ENCODE measurements at places on chromosomes 2 and 18. TPM values are rescaled to one million over a fixed set of nuclear protein-coding genes. Genes with fewer than 3 reads are reported as not detected.

HOXD11 gene
- not detected for total RNA-seq

PSMD1 gene
- 92.8 TPM for total RNA-seq

FN1 gene
- 0.21 TPM for total RNA-seq

UGT1A8 gene
- total RNA-seq: not detected

RBMS1 gene
- total RNA-seq: 84.7 TPM

HSBP1L1 gene
- 1.5 TPM for total RNA-seq

DHRS9 gene
- not detected for total RNA-seq

HK2 gene
- 42.6 TPM for total RNA-seq

MC4R gene
- not detected for total RNA-seq

FZD7 gene
- total RNA-seq: 0.08 TPM

MRPL44 gene
- total RNA-seq: 30.5 TPM

ARHGAP28 gene
- not detected for total RNA-seq

NR4A2 gene
- 2.0 TPM for total RNA-seq

PSD4 gene
- total RNA-seq: 404 TPM

KLHL29 gene
- 4.4 TPM for total RNA-seq

GALNT3 gene
- 6.2 TPM for total RNA-seq

ITPRIPL1 gene
- total RNA-seq: 43.5 TPM

SCTR gene
- total RNA-seq: not detected

PUS10 gene
- total RNA-seq: 7.7 TPM

RESP18 gene
- total RNA-seq: not detected

ELOA2 gene
- total RNA-seq: not detected

DSEL gene
- total RNA-seq: 0.08 TPM

SERPINB13 gene
- not detected for total RNA-seq

DSC2 gene
- not detected for total RNA-seq

CAPN14 gene
- not detected for total RNA-seq

LYG2 gene
- total RNA-seq: not detected

ALPP gene
- total RNA-seq: not detected

PFN4 gene
- total RNA-seq: 0.26 TPM

NOP58 gene
- 120 TPM for total RNA-seq

B4GALT6 gene
- 1.3 TPM for total RNA-seq

PPP3R1 gene
- 71.8 TPM for total RNA-seq

LYG1 gene
- 1.6 TPM for total RNA-seq

COL5A2 gene
- 2.6 TPM for total RNA-seq

HOXD13 gene
- total RNA-seq: not detected

SP140 gene
- total RNA-seq: 58.3 TPM

NCKAP5 gene
- total RNA-seq: not detected

OBSL1 gene
- 0.45 TPM for total RNA-seq
